Stimulated activated naive CD8-positive, alpha-beta T cell treated with anti-CD3 and anti-CD28 coated beads, Interleukin-15, Interleukin-2, amounts not matched to agents 100 U/mL and 50 U/mL, for 24 hours (primary cell): ENCODE measurements at places on chromosomes 6 and 20.
A peak's percentile ranks its signal among the peaks of the same experiment; 100 is the strongest.

- DNase-seq, result no peak
Measured at GRCh38 chr20:53524589-53525312, 68.9 kb downstream of the ZNF217 start.

- DNase-seq, result no peak
Measured at GRCh38 chr6:131960371-131961133, 9.4 kb upstream of the CCN2 start.

DNA sequence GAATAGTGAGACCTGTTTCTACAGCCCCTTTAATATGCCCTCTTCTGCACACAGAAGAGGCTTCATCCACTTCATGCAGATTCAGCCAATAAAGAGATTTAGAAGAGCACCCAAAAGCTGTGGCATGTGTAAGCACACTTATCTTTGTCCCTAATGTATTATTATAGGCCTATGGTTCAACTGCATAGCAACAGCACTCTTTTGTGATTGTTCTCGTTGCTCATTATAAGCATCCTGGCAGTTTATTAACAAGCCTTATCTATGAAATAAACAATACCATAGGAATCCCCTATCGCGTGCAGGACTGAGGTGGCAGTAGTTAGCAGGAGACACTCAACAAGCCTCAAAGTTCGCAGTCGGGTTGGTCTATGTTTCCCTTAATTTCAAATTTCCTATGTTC, 138.5 kb upstream of the BEND6 start:
- no peak for DNase-seq

- peak; percentile 76 for DNase-seq
Measured at GRCh38 chr6:27177485-27178406, 69.8 kb upstream of the PRSS16 start.

DNA sequence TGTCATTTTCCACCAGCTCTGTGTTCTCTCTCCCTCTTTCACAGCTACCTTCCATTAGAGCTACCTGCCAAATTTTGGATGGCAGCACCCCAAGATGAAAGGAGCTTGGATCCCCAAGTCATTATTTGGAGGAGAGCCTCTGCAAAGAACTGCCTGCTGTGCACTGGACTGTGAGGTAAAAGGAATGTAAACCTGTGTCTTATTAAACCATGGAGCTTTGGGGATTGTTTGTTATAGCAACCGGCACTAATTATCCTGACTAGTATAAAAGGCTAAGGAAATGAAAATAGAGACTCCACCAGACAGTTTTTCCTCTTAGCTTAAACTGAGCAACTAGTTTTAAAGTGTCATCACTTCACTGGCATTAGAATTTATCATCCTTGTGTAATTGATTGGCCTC, 191.6 kb upstream of the DTNBP1 start:
- no peak for DNase-seq
